ENCODE measurements at places on chromosomes 1 and 21. TPM values are rescaled to one million over a fixed set of nuclear protein-coding genes. Genes with fewer than 3 reads are reported as not detected.

PAQR7 gene
- total RNA-seq = 7.4 TPM

TSPAN1 gene
- 1.3 TPM for total RNA-seq

LCE2C gene
- not detected for total RNA-seq

GCSAML gene
- not detected for total RNA-seq

SLC30A10 gene
- not detected for total RNA-seq

FMO5 gene
- 0.53 TPM for total RNA-seq

CRYAA gene
- not detected for total RNA-seq

BLZF1 gene
- 33.2 TPM for total RNA-seq

SPRR2F gene
- total RNA-seq = not detected

ADARB1 gene
- 8.6 TPM for total RNA-seq

FCAMR gene
- not detected for total RNA-seq

CD160 gene
- not detected for total RNA-seq

NBPF6 gene
- 1.8 TPM for total RNA-seq

SUSD4 gene
- total RNA-seq = 0.13 TPM

BCL2L15 gene
- total RNA-seq = 0.79 TPM

ZMYND12 gene
- total RNA-seq = 0.32 TPM

CD5L gene
- total RNA-seq = not detected

CD53 gene
- total RNA-seq = not detected
